Thoracic aorta (tissue), 2 donors: ENCODE measurements at places on chromosomes 3 and 15. TPM values are rescaled to one million over a fixed set of nuclear protein-coding genes. Genes with fewer than 3 reads are reported as not detected.

Gene CXCR6
- 2.2 TPM for total RNA-seq

Gene SUSD5
- 273 TPM for total RNA-seq

GRCh38 chr3:125322166-125322565, 53.0 kb downstream of the ZNF148 start:
- no peak for DNase-seq
- no peak overlapping the region for H3K27ac ChIP-seq
- H3K4me1 ChIP-seq = no peaks in the 10 kb centered on the region
- H3K4me3 ChIP-seq = no peak overlapping the region
- H3K36me3 ChIP-seq = no peaks in the 10 kb centered on the region
- no peaks in the 10 kb centered on the region for H3K27me3 ChIP-seq

DNA sequence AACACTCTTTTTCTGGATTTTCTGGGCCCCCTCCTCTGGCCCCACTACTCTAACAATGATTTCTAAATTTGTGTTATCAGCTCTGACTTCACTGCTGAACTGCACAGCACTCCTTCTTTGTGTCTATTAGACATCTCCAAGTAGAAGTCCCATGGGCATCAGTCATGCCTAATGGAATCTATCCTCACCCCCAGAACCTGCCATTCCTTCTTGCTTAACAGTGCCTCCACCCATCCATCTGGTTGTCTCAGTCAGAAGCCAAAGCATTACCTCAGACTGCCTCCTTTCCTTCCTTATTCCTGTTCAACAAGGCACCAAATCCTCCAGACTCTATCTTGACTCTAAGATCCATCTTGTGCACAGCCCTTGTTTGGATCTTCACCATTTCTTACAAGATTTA, 36.2 kb downstream of the SSR3 start:
- H3K4me1 ChIP-seq = peaks cover 24% of the 10 kb centered on the region
- no peaks in the 10 kb centered on the region for H3K36me3 ChIP-seq
- H3K4me3 ChIP-seq = no peak overlapping the region
- H3K27ac ChIP-seq = no peak overlapping the region

GRCh38 chr3:33355611-33356010, 78.4 kb downstream of the FBXL2 start:
- no peak overlapping the region for H3K27ac ChIP-seq
- H3K36me3 ChIP-seq = no peaks in the 10 kb centered on the region
- no peak for DNase-seq
- peaks cover 3% of the 10 kb centered on the region for H3K4me1 ChIP-seq

Gene BFSP2
- total RNA-seq = not detected

- no peaks in the 10 kb centered on the region for H3K27me3 ChIP-seq
- DNase-seq = no peak
- no peak overlapping the region for H3K27ac ChIP-seq
- H3K36me3 ChIP-seq = no peaks in the 10 kb centered on the region
Observed at GRCh38 chr3:97121386-97121785, 307.0 kb downstream of the EPHA6 start.

DNA sequence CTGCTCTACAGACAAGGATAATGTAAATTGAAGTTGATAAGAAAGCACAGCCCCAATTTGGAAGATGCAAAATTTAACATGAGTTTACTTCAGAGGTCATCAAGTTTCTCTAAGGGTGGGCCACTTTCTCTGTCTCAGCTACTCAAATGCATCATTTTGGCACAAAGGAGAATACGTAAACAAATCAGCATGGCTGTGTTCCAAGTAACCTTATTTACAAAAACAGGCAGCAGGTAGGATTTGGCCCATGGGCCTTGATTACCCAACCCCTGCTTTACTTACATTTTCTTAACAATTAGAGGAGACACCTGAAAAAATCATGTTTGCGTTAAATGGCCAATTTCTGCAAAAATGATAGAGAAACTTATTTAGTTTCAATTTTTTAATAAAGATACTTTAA, 181.7 kb downstream of the GBE1 start:
- peaks cover 7% of the 10 kb centered on the region for H3K4me1 ChIP-seq
- H3K36me3 ChIP-seq = peaks cover 2% of the 10 kb centered on the region
- H3K27me3 ChIP-seq = no peaks in the 10 kb centered on the region
- no peak overlapping the region for H3K27ac ChIP-seq
- no peak for DNase-seq
- H3K4me3 ChIP-seq = no peak overlapping the region
